ENCODE measurements at places on chromosomes 7 and 10.

DNA sequence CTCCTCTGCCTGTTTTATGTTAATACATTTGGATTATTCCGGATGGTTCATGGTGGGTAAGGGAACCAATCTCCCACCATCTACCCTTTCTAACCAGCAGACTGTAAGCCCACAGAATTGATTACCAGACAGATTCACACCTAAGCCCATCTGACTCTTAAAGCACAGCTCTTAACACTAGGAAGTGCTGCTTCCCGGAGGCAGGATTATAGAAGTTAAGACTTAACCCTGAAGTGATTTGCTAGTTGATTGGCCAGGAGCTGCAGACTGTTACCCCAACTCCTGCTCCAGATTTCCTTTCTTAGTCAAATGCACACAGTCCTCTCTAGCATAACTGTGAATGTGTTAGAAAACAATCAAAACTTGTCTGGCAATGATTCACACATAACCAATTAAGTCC is 221.7 kb downstream of the CDK14 start:
- no peak for DNase-seq

DNA sequence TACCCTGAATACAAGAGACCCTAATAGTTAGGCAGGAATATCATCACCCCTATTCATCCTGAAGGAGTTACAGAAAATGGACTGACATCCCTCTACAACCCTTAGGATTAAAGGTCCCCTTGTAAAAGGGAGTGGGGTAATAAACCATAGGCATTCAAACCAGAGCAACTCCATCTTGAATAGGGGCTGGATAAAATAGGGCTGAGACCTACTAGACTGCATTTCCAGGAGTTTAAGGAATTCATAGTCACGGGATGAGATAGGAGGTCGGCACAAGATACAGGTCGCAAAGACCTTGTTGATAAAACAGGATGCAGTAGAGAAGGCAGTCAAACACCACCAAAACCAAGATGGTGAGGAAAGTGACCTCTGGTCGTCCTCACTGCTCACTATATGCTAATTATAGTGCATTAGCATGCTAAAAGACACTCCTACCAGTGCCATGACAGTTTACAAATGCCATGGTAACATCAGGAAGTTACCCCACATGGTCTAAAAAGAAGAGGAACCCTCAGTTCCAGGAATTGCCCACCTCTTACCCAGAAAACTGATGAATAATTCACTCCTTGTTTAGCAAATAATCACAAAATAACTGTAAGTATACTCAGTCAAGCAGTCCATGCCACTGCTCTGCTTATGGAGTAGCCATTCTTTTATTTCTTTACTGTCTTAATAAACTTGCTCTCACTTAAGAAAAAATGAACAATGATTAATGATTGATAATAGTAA is 37.2 kb downstream of the CUBN start:
- no peak for DNase-seq

- no peak for DNase-seq
Observed at GRCh38 chr7:81299711-81300110, 380.9 kb upstream of the SEMA3C start.

GRCh38 chr10:90424730-90425129 is 433.1 kb downstream of the HTR7 start:
- no peak for DNase-seq

All from Jurkat, Clone E6-1 (cell line).